ENCODE measurements at places on chromosomes 7 and 10. TPM values are rescaled to one million over a fixed set of nuclear protein-coding genes. Genes with fewer than 3 reads are reported as not detected.

Gene CALML3
- total RNA-seq, result not detected

Gene TDRD1
- not detected for total RNA-seq

Gene ERVW-1
- total RNA-seq, result not detected

Gene LEP
- not detected for total RNA-seq

Gene CUTC
- total RNA-seq, result 29.8 TPM

Gene GPR15LG
- total RNA-seq, result not detected

Gene FAM24B
- 11.9 TPM for total RNA-seq

Gene OR2A7
- total RNA-seq, result not detected

Gene MSRB2
- 15.5 TPM for total RNA-seq

Gene LRRC61
- total RNA-seq, result 0.07 TPM

Measured in A549 treated with AZD2906 at 1 μM for 4 hours (cell line).